CMK (cell line): ENCODE measurements at places on chromosomes 6 and 20.
A peak's percentile ranks its signal among the peaks of the same experiment; 100 is the strongest.

GRCh38 chr20:38272961-38273360 is 12.4 kb upstream of the KIAA1755 start:
- no peak for DNase-seq

- no peak for DNase-seq
Observed at GRCh38 chr6:57087916-57088315, 2.1 kb upstream of the ZNF451 start.

DNA sequence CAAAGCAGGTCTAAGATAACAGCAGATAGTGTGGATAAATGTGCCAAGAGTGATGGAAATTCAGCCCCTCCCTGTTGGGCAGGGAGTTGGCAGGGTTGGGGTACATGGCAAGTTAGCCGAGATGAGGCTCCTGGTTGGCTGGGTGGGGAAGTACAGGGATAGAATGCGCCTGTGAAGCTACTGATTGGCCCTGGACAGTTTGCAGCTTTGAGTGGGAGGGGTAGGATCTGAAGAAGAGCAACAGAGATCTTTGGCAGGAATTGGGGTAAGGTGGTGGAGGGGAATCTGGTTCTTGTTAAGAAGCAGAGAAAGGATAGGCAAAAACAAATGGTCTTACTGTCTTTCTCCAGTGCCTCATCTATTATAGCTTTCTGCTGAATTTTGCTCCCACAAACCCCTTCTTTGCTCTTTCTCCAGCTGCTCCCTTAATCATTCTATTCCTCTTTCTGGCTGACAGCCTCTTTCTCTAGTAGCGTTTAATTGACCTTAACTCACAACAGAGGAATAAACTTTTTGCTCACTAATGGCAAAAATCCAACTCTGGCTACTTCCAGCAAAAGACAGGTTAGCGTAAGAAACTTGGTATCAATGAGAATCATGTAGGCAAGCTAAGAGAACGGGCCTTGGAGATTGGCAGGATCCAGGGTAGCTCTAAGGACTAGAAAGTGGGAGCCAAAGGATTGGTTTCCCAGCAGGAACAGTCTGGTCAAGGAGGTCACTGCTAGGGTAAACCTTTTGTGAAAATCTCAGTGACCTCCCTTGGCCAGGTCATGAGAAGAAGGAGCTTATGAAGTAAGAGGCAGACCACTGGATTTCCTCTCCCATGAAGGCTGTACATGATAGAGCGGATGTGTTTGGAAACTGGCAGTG is 86.3 kb upstream of the CARMIL1 start:
- DNase-seq: no peak

DNA sequence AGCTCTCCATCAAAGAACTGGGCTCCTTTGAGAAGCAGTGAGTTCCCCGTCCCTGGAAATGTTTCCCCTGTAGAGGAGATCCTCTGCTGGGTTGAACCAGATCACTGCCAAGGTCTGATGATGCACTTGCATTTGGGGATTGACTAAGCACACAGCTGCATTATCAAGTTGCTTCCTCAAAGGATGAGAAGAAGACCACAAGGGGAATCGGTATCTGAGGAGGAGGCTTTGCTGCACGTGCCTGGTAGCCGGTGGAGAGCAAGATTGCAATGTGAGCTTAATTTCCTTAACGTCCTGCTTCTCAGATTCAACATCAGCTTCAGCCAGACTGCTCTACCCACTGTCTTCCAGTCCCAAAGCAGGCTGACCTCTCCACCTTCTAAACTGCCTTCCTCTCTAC is 128.8 kb upstream of the STMND1 start:
- DNase-seq: no peak

DNA sequence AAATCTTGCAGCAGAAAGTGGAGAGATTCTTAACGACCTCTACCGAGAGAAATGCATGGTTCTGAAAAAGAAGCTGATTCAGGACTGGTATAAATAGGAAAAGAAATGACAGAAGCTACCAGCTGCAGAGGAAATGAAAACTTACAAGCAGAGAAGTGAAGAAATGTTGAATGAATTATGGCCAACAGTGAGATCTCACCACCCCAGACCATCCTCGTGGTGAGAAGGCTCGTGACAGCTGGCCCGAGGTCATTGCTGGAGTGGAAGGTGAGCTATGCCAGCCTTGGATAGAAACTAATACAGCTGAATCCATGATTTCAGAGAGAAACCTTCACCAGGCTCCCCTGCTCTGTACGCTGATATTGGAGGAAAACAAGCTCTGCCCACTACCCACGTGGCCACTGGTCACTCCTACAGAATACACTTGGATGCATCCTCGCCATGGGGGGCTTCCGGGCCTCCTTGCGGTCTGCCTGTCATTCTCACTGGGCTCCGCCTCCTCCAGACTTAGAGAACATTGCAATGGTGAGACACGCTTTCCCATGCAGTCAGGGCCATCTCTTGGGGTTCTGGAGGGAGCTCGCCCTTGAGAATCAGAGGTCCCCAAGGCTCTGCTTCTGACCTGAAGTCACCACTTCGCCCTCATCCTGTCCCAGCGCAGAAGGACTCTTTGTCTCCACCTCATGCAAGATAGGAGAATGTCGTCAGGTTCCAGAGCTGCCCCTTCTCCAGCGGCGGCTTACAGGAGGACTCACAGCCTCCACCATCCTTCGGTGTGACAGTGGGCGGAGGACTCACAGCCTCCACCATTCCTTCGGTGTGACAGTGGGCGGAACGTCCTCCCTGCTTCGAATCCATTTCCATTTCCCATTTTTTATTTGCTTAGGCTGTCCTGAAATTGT is 10.6 kb upstream of the TUBB2B start:
- no peak for DNase-seq

DNA sequence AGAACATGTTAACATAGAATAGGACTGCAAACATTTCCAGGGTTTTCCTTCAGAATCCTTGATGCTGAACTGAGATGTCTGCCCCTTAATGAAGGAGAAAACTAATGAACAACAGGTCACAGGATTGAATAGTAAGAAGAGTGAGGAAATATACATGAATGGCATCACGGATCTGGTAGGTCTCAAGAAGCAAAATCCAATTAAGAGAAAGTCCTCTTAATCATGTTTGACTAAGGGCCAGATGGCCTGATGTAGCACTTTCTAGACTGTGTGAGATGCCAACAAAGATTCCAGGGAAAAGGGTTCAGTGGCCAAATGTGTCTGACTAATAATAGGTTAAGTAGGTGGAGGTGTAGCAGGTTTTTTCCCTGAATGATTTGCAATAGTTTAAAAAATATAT is 13.7 kb upstream of the SHPRH start:
- no peak for DNase-seq

GRCh38 chr6:45479834-45480751 is 102.4 kb upstream of the SUPT3H start:
- DNase-seq: no peak

DNA sequence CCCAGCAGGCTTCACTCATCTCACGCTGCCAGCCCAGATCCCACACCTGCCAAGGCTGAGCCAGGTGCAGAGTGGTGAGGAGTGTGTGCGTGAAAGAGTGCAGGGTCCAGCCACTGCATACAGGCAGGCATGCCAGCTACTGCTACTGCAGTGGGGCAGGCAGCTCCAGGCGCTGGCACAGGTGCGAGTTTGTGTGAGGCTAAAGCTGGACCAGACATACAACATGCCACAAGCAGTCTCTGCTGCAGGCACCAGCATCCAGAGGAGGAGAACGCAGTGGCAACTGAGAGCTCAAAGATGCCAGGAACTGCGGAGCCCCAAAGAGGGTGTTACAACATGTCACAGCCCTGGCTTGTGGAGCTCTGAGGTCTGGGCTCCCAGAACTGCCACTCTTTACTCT is 149.8 kb downstream of the EYS start:
- DNase-seq: no peak

- no peak for DNase-seq
Observed at GRCh38 chr6:151443454-151443853, 8.5 kb downstream of the RMND1 start.

DNA sequence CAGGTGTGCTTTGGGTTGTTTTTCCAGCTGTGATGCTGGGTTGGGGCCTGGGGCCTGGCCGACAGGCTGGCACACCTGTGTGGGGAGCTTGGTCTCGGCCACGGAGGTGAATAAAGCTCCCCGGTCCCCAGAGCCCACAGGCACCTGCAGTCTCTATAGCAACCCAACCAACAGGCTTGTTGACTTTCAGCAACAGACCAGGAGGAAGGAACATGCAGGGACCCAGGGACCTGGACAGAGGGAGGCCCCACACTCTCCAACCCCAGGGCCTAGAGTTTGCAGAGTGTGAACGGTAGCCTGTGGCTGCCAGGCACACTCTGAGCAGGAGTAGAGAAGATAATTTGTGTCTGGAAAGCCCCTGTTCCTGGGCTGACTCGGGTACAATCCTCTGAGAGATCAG is 14.6 kb upstream of the SYNJ2 start:
- DNase-seq: no peak

DNA sequence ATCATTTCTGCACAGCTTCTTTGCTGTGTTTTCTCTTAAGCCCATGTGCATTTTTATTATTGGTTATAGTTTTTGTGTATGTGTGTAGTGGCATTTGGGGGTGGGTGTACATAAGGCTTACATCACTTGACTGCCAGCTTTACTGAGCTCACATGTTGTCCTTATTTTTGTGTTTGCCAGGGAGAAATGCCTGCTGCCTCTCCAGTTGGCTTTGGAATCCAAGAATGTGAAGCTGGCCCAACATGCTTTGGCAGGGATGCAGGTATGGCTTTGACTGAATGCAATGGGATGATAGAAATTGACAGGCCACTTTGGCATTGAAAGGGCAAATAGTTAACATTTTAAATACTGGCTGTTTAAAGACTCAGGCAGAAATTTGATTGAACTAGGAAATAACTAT is 11.4 kb downstream of the PBOV1 start:
- no peak for DNase-seq

- no peak for DNase-seq
Observed at GRCh38 chr20:41483553-41483930, 116.9 kb upstream of the EMILIN3 start.

GRCh38 chr6:17971128-17972073 is 16.0 kb downstream of the KIF13A start:
- no peak for DNase-seq

DNA sequence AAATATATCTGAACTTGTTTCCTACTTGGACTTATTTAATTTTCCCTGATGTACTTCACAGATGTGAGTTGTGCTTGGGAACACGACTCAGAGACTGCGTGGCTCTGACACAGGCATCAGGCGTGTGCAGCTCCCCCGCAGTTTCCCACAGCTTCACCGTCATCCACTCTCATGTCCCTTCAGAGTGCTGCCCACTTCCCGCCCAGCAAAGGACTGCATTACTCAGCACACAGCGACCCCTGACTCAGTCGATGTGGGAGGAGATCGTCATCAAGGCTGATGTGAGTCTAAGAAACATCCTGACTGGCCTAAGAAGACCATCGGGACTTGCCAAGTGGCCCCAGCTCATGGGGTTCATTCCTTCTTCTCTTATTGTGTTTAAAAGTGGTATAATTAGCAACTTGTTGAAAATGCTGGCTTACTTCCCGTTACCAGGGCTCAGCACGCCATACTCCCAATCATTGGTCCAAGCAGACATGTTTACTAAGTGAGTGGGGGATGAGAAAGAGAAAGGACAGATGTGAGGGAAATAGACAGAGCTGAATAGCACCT is 539.4 kb upstream of the JARID2 start:
- no peak for DNase-seq

- DNase-seq: no peak
Observed at GRCh38 chr6:72203983-72204382, 317.6 kb downstream of the RIMS1 start.

- DNase-seq: no peak
Observed at GRCh38 chr6:55963301-55963700, 87.9 kb upstream of the BMP5 start.

DNA sequence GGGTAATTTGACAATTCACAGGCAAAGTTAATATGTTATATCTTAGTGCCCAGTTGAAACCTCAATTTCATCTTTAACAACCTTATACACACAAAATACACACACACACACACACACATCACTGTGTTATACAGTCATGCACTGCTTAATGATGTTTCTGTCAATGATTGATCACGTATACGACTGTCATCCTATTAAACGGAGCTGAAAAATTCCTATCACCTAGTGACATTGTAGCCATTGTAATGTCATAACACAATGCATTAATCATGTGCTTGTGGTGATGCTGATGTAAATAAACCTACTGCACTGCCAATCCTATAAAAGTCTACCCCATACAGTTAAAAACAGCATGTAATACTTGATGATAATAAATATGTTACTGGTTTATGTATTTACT is 64.8 kb upstream of the HLA-E start:
- no peak for DNase-seq

DNA sequence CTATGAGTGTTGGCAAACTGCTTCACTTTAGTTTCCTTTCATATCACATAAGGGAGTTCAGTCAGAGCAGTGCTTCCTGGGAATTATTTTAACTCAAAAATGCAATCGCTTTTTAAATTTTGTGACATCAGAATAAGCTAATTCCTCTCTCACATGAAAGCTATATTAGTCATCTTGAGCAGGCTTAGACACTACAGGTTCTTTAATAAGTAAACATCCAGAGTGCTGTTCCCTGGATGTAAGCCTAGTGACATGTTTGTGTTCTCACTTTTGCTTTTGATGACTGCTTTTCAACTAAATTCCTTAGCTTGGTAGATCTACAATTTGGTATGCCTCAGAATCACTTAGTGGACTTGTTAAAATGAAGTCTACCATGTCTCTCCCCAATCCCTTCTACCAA is 252.7 kb upstream of the POU3F2 start:
- DNase-seq: no peak

GRCh38 chr20:49964964-49965780 is 17.6 kb upstream of the SNAI1 start:
- DNase-seq: no peak

- peak; percentile 60 for DNase-seq
Observed at GRCh38 chr6:130885392-130886192, 58.4 kb downstream of the SMLR1 start.

- DNase-seq: no peak
Observed at GRCh38 chr6:142886431-142887170, 58.4 kb downstream of the HIVEP2 start.

DNA sequence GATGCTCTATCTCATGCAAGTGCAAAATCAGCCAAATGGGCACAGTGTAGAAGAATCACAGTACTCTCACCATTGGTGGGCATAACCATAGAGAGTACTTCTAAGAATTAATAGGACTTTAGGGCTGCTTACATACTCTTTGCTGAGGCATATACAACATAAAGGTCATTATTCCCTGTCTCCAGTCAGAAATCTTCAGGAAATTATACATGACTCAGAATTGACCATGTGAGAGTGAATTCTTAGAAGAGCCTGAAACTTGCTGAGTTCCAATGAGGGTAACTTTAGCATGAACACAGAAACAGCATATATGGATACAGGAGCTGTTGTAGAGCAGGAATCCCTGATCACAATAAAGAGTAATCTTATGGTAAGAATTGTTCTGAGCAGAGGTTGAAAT is 498.7 kb downstream of the TENT5A start:
- no peak for DNase-seq

GRCh38 chr6:112503091-112503596 is 156.0 kb downstream of the RFPL4B start:
- no peak for DNase-seq
